ENCODE measurements at places on chromosomes 7 and 10.

DNA sequence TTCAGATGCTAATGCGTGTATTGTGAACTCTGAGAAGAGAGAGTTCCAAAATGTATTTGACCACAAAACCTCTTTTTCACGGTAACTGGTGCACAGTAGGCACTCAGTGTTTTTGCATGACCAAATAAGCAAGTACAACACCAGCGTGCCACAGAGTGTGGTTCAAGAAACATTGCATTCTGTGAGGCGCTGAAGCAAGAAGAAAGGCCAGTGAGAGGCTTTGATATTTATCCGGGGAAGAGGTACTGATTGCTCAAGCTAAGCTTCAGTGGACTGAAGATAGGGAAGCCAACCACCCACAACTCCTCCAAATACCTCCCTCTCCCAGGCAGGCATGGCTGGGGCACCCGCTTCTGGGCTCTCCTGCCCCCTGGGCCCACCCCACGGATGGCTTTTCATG is 611.2 kb downstream of the SDK1 start:
- peak; percentile 38 for DNase-seq

DNA sequence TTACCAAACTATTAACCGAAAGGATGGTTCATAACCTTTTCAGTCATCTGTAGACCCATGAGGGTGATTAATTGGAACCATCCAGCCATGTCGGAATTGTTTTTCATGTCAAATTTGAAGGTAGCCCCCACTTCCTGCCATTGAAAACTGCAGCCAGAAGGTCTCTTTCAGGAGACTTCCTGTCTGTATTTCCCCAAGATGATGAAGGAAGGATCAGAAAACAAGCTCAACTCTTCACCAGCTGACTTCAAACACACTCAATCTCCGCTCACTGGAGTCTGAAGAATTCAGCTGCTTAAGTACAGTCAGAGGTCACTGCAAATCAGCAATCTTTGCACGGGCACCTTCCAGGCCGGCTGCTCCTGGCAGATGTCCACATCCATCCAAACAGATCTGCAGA is 291.7 kb upstream of the NPVF start:
- peak; percentile 50 for DNase-seq

DNA sequence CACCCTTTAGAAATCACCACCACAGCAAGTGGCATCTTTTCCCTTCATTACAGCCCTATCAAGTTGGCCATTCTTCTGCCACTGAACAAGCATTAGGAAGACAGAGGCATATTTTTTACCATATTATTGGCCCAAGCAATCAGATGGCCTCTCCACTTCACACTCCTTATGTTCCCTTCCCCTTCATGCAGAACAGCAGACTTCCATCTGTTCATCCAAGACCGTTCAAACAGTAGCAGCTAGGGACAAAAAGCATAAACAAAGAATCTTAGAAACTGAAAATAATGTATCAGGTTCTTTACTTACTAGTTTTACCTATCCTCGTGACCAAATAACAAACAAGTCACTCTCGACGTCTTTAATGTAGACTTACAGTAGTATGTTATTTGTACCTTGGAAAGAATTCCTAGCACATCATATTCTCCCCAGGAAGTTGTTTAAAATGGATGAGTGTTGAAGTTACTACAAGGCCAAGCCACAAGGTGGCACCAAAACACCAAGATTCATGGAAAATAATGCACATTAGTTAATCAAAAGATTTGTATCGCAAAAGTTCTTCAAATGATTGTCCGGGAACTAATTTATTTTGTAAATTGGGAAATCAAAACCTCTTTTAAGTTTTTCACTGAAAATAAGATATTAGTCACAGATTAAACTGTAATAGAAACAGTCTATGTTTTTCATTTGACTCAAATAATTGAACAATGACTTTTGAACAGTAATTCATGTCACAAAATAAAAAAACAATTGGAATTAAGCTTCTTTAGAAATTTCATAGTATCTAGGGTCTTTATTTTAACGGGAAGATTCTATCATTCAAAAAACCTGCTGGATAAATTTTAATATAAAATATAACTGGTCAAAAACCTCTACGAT is 112.1 kb downstream of the VPS41 start:
- peak; percentile 61 for DNase-seq

DNA sequence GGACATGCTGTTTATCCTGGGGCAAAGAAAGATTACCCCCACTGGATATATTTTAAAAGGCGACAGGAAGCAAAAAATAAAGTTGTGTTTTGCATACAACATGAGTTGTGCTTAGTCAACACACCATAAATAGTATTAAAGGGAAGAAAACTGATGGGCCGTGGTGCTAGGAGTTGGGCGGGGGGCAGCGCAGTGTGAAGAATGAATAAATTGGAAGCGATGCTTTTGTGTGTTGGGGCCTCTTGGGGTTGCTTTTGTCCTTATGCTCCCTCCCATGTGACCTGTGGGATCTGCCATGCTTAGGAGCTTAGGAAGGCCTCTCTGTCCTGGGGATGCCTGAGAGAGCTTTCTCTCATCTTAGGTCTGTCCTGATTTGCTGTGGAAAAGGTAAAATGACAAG is 35.0 kb upstream of the AGR3 start:
- DNase-seq: no peak

- DNase-seq: no peak
These were observed 221.3 kb upstream of the DGKB start for GRCh38 chr7:15123901-15124300.
